ENCODE measurements at places on chromosomes 2 and 18.

- peak; percentile 59 for DNase-seq
These were observed 16.0 kb downstream of the PDCD1 start for GRCh38 chr2:241842620-241843211.

DNA sequence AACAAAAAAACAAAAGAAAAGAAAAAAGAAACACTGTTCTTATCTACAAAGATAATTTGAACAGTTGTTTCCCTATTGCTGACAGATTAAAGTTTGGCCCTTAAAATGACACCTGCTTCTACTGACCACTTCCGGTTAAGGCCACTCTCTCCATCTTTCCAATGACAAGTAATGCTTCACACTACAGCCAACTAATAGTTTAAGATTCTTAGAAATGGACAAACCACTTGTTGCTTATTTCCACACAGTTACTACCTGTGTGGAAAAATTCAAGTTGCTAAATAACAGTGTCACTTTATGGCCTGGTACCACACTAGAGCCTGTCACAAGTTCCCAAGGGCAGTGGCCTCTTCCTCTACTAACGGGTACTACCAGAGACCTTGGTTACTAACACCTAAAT, 2.4 kb downstream of the TMEM185B start:
- DNase-seq: no peak

DNA sequence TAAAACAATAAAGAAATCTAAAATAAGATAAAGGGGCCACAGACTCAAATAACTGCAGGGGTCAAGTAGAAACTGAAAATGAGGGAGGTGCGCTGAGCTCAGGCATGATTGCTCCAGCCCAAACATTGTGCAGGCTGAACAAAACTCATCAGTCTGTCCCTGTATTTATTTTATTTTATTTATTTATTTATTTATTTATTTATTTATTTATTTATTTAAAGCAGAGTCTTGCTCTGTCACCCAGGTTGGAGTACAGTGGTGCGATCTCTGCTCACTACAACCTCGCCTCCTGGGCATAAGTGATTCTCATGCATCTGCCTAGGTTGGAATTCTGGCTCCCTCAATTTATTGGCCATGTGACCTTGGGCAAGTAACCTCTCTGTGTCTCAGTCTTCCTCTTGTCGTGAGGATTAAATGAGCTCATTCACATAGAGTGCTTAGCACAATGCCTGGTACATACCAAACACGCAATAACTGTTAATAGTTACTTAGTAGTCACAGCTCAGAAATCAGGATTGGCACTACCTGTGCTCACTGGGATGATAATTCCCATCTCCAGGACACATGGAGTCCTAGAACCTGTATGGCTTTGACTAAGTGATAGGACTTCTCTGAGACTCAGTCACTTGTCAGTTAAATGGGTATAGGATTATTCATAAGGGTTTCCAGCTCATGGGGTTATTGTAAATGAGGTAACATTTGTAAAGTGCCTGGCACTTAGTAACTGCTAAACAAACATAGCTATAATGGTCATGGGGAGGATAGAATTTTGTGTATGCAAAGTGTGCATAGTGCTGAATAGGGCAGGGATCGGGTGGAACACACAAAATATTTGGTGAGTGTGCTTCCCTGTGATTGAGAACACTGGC, 6.0 kb downstream of the SPEG start:
- no peak for DNase-seq

DNA sequence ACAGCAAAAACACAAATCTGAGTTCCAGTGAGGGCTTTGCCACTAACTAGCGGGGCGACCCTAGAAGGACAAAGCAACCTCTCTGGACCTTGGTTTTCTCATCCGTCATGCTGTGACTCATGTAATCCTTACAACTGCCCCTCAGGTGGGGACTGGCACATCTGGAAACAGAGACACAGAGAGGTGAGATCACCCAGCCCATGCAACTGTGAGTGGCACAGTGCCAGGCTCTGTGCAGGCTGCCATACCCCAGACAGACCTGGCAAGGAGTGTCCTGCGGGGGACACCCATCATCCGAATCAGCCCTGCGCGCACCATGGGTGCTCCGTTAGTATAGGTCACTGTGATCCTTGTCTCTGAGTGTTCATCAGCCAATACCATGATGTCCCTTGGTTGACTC, 198.3 kb downstream of the SMAD7 start:
- no peak for DNase-seq

GRCh38 chr2:42073739-42074503, 26.1 kb downstream of the PKDCC start:
- no peak for DNase-seq

DNA sequence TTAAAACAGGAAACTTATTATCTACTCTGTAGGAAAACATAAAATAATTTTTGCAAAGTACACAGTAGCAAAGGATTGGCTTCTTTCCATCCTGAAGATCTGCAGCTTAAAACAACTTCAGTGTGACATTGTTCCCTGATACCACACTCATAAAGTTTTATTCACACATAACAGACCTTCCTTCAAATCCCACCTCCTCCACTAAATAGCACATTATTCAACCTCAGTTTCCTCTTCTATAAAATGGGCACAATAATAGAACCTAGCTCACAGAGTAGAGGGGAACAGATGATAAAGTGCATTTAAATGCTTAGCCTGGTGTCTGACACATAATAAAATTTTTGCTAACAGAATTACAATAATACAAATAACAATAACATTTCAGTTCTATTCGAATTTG, 250.4 kb upstream of the RBBP8 start:
- DNase-seq: no peak

DNA sequence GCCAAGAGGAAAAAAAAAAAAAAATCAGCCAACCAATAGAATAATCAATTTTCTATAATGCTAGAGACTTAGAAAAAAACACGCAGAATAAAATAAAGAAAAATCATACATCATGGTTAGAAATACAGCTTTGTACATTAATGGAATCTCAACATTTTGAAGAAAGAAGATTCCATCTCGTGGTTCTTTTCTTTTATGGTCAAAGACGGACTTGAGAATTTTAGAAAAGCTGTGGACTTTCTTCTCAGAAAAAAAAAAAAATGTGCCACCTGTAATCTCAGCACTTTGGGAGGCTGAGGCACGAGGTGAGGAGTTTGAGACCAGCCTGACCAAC, 41.8 kb upstream of the ATIC start:
- no peak for DNase-seq

GRCh38 chr2:30422444-30423040, 24.5 kb upstream of the LCLAT1 start:
- DNase-seq: peak; percentile 77

DNA sequence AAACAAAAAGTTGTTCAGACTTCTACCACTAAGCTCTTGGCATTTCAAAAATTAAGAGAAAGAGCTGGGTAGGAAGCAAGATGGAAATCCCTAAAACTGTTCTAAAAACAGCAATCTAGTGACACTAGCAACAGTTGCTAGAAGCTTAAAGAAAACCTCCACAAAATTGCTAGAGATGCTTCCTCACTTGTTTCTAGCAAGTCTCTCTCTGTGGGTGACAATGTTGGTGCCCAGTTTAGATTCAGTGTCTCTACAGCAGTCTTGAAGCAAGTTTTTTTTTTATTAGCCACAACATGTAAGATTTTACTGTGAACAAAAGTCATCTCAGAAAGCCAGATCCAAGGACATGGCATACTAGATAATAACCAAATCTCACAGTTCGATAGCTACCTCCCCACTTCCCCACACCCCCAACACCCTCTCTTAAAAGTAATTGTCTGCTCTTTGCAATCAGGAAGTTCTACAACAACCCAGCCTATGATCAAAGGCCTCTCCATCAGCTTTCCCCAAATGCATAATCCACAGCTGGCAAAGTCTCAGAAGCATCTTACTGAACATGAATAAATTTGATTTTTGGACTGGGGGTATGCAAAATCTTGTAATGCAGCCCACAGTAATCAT, 70.0 kb downstream of the ANKRD44 start:
- peak; percentile 55 for DNase-seq

DNA sequence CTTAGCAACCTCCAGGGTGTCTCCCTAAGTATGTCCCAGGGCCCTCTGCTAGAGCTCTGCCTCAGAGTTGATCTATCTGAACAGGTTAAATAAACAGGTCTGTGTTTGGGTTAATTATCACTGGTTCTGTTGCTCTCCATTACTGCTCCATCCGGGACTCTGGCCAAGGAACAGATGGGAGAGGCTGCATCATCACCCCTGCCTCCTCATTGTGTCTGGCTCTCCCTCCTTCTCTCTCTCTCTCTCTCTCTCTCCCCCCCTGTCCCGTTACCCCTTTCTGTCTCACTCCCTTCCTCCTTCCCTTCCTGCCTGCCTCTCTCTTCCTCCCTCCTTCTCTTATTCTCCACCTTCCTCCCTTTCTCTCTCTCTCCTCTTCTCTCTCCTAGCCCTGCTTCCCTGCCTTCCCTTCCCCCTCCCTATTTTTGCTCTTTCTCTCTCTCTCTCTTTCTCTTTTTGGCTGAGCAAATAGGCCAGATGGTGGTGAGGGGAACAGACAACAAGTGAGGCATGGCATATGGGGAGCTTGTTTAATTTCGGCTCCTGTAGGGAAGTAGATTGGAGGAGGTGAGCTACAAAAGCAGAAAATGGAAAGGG, 62.1 kb downstream of the SETBP1 start:
- DNase-seq: no peak

- DNase-seq: no peak
These were observed 398.8 kb downstream of the ARHGAP15 start for GRCh38 chr2:143528021-143528420.

DNA sequence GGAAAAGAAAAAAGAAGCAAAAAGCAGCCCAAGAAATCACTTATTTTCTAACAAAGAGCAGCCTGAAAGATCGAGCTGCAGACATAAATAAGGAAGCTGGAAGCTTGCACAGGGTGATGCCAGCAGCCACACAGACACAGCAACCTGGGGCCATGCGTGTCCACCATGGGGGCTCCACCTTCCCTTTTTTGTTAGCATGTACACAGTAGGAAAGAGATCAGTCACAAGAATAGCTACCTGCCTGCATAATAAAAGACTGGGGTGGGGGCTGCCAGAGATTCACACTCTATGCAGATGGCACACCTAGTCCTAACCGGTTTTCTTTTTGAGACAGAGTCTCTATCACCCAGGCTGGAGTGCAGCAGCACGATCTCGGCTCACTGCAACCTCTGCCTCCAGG, 2.9 kb upstream of the CNOT11 start:
- no peak for DNase-seq

GRCh38 chr18:68962623-68963022, 164.7 kb downstream of the CCDC102B start:
- no peak for DNase-seq

- no peak for DNase-seq
These were observed 40.6 kb upstream of the MSTN start for GRCh38 chr2:190103144-190103543.

- DNase-seq: no peak
These were observed 27.7 kb upstream of the ACTR2 start for GRCh38 chr2:65199891-65200290.

DNA sequence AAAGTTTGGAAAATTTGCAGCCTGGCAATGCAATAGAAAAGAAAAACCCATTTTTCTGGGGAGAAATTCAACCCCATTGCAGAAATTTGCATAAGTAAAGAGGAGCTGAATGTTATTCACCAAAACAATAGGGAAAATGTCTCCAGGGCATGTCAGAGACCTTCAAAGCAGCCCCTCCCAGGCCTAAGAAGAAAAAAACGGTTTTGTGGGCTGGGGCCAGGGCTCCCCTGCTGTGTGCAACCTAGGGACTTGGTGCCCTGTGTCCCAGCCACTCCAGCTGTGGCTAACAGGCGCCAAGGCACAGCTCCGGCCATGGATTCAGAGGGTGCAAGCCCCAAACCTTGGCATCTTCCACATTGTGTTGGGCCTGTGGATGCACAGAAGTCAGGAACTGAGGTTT, 224.5 kb downstream of the TXNL1 start:
- no peak for DNase-seq

- DNase-seq: no peak
These were observed 3.2 kb downstream of the BOD1L2 start for GRCh38 chr18:57150081-57150480.

DNA sequence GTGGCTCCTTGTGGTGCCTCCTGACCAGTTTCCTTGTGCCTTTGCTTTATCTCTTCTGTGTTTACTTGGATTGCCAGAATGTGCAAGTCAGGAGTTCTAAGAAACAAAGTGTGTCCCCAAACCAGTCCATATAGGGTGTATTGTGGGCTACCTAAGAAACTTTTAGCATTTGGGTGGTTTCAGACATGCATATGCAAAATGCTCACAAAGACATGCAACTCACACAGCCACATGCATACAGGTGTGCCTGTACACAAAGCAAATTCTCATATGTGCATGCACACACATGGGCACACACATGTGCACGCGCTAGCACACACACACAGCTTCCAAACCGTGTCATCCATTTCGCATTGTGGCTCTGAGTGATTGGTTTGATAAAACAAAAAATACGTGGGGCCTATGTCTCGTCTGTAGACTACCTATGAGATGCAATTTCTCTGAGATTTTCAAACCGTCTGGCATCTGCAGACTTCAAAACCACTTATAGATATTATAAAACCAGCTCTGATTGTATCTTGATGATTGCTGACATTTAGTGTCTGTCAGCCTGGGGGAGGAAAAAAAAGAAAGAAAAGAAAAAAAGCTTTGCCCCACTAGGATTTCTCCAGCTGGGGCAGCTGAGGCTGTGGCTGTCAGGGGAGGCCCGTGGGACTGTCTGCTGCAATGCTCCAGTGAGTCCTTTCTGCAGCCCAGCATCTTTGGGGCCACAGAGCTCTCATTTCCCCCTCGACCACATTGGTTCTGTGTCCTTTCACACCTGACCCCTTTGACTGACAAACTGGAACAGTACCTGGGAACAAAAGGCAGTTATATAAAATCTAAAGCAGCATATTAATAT, 556.1 kb downstream of the CMPK2 start:
- DNase-seq: no peak

GRCh38 chr2:15069149-15069548, 436.6 kb downstream of the LRATD1 start:
- DNase-seq: no peak

DNA sequence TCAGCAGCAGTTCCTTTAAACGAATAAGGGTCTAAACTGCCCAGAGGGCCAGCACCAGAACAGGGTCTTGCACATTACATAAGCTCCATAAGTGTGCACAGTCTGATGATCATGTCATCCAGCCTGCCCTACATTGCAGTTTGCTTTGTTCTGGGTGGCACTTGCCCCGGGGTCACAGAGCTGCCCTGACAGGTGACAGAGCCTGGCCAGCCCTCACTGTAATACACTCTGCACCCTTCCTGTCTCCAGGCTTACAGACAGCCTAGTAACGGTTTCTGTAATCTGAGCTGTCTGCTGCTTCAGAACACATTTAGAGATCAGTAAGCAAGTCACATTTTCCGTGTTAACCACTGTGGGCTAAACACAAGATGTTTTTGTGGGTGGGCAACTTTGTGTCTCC, 213.3 kb downstream of the FAM210A start:
- no peak for DNase-seq

All from CD4-positive, alpha-beta T cell treated with Interleukin-12 subunit alpha and Interleukin-12 subunit beta, for 1 hour (primary cell).